ENCODE measurements at places on chromosomes 11 and 22.
A peak's percentile ranks its signal among the peaks of the same experiment; 100 is the strongest.

DNA sequence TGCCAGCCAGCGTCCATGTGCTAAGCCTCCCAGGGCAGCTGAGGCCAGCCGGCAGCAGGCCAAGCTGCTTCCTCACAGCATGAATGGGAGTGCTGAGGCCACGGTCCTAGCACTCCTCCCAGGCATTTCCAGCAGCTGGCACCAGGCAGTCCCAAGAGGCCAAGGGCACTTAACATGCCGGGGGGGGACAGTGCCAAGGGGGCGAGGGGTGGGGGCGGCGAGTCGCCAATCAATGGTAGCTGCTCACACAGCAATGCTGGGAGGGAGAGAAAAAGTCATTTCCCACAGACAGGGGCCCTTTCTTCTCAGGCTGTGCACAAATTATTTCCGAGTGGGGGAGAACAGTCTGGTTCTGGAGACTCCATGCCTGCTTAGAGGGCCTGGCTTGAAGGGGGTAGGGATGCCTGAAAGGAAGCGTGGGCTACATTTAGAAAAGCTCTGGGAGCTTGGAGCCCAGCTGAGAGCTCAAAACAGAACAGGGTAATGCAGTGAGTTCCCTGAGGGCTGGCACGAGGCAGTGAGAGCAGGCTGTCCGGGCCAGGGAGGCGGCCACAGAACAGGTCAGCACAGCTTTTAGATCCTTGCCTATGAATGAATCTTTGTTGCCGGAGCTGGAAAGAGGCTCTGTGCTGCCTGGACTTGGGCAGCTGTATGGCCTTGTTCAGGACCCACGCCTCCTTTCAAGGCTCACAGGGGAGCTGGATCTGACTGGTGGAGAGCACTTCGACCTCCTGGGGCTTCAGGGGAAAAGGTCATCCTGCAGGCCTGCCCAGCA is 14.4 kb upstream of the TBC1D10A start:
- no peak for DNase-seq

DNA sequence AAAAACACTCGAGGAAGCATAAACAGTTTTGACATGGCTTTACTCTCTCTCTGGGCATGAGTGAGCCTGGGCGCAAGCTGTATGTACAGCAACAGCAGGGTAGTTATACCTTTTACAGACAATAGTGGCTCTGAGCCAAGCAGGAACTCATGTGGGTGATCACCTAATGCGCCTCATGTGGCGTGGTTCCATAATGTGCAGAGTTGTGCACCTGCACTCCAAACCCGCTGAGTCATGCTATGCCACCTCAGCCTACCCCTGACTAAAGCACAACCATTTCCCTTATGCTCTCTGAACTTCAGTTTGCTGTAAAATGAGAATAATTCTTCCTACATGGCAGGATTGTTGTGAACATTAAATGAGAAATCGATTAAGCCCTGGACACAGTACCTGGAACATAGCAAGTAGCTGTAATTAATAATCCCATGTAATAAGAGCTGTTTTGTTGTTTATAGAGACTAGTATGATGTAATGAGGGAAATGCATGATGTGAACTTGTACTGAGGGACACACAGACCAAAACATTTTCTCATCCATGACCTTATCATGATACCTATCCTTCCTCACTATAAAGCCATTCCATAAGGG is 71.6 kb downstream of the CCDC34 start:
- no peak for DNase-seq

DNA sequence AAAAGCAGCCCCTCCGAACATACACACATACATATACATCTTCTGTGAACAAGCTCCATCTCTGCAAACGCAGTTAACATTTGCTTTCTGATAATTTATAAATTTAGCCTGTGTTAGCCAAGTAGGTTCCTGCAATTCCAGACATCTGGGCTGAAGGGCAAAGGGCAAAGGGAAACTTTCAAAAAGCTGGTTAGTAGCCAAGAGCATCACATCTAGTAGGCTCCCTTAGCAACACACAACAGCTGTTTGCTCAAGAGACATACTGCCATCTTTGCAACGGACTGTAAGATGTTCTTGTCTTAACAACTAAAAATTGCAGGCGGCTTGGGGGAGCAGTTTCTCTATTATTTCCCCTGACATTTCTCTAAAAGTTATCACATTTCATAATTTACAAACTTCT is 134.9 kb downstream of the RBFOX2 start:
- DNase-seq = no peak

DNA sequence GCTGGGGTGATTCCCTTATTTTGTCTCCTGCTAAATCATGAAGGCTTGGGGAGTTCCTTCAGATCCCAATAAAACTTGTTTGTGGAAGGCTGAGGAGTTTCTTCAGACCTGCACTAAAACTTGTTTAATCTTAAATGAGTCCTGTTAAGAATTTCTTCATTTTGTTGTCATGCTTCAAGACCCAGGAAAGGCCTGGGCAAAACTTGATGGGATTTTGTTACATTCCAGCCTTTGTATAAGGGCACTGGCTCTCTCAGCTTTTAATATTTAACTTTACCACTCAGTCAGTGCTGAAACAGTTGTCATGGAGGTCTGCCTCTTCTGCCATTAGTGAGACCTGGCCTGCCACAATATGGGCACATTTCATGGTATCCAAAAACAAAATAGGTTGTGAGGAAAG is 699.0 kb downstream of the ETS1 start:
- DNase-seq = no peak

DNA sequence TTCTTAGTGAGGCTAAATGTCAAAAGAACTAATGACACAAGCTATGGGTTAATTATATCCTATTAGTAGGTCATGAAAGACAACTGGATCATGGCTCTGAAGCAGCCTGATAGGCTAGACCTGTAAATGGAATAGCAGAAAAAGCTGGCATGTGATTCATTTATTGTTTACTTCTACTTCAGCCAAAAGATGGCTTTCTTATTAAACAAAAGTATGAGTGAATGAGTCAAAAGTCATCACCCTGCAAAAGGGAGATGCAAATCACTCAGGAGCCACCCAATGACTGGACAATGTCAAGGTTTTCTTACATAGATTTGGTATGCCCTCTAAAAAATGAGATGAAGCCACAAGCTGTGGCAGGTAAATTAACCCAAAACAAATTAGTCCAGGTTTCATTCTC is 138.0 kb downstream of the TRPC6 start:
- no peak for DNase-seq

GRCh38 chr11:102599642-102600261 is 25.4 kb downstream of the MMP20 start:
- peak; percentile 96 for DNase-seq

- DNase-seq = peak; percentile 42
These were observed 60.2 kb downstream of the SMIM38 start for GRCh38 chr11:69215784-69216415.

DNA sequence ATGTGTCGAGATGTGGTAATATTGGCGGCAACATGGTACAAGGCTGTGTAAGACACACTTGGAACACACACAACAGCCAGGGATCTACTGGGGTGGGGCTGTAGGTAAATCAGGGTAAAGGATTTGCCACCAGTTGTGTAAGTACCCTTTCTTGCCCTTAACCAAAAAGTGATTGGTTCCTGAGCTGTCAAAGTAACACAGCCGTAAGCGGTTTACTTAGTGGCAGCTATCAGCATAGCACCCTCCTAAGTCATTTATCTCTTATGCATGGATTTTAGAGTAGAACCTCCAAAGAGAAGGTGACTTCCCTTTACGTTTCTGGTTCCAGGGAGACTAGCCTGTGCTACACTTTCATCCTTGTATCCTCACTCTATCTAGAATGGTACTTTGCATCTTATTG is 57.2 kb downstream of the SPECC1L start:
- no peak for DNase-seq

DNA sequence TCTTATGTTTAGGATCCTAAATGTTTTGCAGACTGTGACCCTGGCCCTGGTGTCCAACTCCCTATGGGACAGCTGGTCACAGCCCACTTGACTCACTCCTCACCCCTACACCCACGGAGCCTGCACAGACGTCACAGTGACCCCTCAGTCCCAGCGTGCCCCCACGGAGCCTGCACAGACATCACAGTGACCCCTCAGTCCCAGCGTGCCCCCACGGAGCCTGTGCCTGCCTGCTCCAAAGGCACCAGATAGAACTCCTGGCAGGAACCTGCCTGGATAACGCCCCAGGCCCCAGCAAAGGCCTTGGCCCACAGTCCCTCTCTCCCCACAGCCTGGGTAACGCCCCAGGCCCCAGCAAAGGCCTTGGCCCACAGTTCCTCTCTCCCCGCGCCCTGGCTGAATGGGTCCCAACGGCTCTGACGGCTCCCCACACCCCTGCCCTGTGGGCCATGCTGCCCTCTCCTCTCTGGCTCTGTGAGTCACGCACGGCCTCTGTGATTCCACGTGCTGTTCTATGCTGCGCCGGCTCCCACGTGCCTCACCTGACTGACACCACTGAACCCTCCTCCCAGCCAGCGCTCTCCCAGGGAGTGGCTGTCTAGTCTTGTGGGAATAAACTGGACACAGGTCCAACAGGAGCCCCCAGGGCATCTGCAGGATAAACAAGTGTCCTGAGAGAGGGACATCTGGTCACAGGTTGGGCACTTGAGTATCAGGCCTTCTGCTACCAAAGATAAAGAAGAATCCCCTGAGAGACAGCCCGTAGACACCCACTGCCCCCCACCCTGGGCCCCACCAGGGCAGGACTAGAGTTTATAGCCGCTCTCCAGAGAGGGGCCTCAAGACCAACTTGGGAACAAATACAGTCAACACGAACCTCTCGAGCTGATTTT is 250.3 kb downstream of the BRD1 start:
- DNase-seq = no peak

DNA sequence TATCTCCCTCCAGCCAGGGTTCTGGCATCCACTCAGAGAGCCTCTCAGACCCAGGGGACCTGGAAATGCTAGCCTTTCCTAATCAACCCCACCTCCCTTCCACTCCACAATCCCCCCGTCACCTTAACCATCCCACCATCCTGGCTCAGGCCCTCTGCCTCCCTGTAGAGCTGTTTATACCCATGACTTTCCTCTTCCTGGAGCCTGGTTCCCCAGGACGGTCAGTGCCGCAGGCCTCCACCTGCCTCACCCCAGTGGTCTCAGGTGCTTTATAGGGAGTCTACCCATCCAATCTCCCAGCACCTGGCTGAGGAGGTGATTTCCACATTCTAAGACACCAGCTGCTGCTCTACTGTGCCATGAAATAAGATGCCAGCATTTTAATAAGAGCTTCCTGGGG is 1159.5 kb downstream of the TBC1D22A start:
- DNase-seq = no peak

GRCh38 chr11:34002420-34002819 is 49.1 kb upstream of the CAPRIN1 start:
- no peak for DNase-seq

DNA sequence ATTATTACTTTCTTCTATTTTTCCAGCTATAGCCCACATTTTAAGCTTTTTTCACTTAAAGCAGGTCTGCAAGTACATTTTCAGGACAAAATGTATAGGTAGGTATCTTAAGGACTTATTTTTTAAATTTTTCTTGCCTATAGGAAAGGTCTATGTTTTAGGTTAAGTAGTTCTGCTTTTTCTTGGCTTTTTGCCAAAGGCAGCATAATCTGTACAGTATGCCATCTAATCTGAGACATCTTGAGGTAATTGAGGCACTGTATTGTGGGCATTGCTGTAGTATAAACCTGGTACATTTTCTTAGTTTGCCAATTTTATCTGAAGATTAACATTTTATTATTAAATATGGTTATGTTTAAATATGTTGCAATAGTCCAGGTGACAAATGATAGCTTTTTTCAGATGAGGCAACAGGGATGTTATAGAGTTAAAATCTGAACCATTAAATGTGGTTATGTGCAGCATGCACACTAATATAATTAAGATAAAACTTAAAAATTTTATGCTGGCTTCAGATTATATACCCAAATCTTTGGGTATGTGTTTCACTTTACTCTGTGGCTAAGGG is 42.9 kb downstream of the QSER1 start:
- DNase-seq = no peak

- no peak for DNase-seq
These were observed 362.4 kb downstream of the TENM4 start for GRCh38 chr11:79078456-79078855.

- no peak for DNase-seq
These were observed 24.2 kb downstream of the PPFIBP2 start for GRCh38 chr11:7538031-7538430.

GRCh38 chr11:1753929-1754305 is 3.5 kb upstream of the IFITM10 start:
- DNase-seq = no peak

- no peak for DNase-seq
These were observed 472.6 kb downstream of the NELL1 start for GRCh38 chr11:21142007-21142406.

GRCh38 chr11:46369458-46370152 is 11.9 kb upstream of the MDK start:
- peak; percentile 78 for DNase-seq

- DNase-seq = no peak
These were observed 303.7 kb upstream of the ARHGAP42 start for GRCh38 chr11:100383357-100383865.

- DNase-seq = no peak
These were observed 338.1 kb upstream of the KIRREL3 start for GRCh38 chr11:127338380-127339259.

DNA sequence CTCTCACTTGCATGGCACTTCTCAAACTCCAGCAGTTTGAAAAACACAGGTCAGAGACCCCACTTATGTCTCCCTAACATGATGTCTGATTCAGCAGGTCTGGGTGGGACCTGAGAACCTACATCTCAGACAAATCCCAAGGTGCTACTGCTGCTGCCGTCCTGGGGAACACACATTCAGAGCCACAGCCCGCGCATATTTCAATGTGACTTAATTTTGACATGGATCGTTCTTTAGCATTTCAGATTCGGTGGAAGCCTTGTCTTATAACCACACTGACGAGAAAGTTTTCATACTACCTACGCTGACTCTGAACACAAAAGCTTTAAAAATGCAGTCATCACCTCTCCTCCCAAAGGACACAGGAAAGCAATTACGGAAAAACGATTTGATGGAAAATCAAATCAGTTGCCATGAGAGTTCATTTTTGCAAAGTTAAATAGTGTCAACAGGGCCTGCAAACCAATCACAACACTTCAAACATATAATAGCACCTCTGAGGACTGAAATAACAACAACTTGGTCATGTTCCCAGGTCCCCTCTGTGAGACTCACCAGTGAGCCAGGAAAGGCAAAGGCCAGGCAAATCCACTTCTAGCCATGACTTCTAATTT is 132.6 kb downstream of the SHANK2 start:
- DNase-seq = no peak

DNA sequence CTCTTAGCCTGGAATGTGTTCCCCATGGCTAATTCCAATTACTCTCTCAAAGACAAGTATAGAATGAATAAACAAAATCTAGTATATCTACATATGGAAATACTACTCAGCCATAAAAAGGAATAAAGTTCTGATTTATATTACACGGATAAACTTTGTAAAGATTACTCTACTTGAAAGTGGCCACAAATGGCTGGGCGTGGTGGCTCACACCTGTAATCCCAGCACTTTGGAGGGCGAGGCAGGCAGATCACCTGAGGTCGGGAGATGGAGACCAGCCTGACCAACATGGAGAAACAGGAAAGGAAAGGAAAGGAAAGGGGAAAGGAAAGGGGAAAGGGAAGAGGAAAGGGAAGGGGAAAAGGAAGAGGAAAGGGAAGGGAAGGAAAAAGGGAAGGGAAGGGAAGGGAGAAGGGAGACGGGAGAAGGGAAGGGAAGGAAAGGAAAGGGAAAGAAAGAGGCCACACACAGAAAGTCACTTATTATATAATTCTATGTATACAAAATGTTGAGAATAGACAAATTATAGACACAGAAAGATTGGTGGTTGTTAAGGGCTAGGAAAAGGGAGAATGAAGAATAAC is 90.7 kb upstream of the CLNS1A start:
- no peak for DNase-seq

- peak; percentile 36 for DNase-seq
These were observed 12.6 kb upstream of the UBASH3B start for GRCh38 chr11:122642971-122643370.

GRCh38 chr11:69468221-69468620 is 13.2 kb upstream of the LINC01488 start:
- no peak for DNase-seq
